Esophagus mucosa (tissue), 1 donor: ENCODE measurements at places on chromosomes 1 and 21.

GRCh38 chr1:101238681-101239094 lies 1.9 kb downstream of the S1PR1 start:
- ATAC-seq = peak; percentile 72

DNA sequence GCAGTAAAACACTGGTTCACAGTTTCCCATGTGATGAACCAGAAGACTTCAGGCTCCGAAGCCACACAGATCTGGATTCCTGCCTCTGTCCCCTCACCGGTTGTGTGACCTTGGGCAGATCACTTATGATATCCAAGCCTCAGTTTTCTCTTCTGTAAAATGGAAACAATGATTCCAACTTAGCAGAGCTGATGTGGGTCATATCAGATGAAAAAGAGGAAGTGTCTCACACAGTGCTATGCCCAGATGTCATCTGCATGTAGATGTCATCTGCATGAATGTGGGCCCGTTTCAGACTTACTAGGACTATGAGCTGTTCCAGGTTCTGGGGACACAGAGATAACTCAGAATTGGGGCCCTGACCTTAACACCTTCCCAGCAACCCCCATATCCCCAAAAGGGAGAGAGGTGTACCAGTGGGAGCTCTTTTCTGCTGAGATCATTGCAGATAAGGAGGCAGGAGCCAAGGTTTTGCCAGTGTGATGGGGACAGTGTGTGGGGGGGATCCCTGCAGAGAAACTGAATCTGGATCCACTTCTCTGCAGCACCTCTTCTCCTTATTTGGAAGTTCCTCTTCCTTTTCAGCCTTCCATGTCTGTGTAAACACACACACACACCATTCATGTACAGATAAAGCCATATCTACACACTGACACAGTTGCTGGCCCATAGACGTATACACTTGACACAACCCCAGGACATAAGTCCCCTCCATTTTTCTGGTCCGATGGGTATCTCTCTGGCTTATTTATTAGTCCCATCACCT lies 5.0 kb upstream of the ADGRB2 start:
- ATAC-seq = no peak

- ATAC-seq = peak; percentile 33
Observed at GRCh38 chr21:17819877-17820229, 697 bp upstream of the C21orf91 start.

DNA sequence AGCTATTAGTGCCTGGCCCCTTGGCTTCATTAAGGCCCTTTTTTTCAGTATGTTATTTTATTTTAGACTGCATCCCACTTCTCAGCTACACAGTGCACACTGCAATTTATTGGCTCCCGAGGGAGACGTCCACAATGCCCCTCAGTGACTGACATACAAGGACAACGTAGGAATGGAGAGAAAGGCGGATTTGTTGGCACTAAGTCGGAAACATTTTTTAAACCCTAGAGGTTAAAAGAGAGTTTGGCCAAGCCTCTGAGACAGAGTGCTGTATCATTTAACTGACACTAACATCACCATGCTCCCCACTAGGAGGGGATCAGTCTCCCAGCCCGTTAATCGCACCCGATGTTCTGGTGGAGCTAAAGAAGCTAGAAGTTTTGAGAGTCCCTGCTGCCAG lies 45.7 kb upstream of the FOXD3 start:
- ATAC-seq = no peak

GRCh38 chr1:243421784-243422183 lies 165.9 kb downstream of the SDCCAG8 start:
- peak; percentile 84 for ATAC-seq

DNA sequence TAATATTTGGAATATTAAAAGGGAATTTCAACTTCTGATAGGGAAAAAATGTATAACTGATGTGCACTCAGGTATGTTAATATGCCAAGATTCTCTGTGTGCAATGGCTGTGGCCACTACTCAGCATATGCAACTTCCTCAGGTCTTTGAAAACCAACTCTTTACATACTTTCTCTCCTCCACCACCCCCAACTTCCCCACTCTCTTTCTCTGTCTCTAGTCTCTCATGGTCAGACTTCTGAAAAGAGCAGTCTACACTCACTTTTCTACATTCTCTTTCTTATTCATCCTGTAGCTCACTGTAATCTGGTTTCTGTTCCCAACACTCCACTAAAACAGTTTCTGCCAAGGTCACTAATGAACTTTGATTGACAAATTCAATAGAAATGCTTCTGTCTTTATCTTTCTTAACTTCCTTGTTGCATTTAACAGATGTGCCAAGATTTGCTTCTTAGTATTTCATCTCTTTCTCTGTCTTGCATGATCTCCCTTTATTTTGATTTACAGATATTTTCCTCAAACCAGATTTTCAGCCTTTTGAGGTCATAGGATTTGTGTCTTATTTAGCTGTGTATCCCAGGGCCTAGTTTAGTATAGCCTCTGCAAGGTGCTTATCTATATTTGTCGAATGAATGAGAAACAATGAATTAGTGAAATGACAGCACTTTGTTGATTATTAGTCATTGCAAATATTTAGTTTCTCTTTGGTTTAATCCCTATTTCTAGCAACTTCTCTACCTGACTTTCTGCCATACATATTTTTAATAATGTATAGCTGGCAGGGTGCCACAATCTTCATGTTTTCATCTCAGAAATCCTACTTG lies 168.9 kb downstream of the LMO4 start:
- ATAC-seq = peak; percentile 35

DNA sequence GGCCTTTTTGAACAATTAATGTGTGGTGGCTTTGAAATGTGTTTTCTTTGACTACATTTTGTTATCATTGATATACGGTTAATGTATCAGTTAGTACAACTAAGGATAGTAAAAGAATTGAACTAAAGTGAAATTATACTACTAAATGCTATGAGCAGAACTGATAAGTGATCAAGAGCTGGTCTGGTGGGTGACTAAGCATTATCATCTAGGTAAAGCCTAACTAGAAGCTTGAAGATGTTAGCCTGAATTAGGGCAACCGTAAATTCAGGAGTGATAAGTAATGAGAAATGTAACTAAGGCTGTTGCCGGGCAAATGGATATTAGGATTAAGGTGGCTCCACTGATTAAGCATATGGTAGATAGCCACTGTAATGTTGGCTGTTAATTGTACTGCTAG lies 16.0 kb upstream of the GCLM start:
- ATAC-seq = no peak

- ATAC-seq = no peak
Observed at GRCh38 chr1:177448652-177449357, 278.0 kb downstream of the BRINP2 start.

GRCh38 chr1:17829579-17829978 lies 74.4 kb downstream of the ACTL8 start:
- ATAC-seq = no peak

DNA sequence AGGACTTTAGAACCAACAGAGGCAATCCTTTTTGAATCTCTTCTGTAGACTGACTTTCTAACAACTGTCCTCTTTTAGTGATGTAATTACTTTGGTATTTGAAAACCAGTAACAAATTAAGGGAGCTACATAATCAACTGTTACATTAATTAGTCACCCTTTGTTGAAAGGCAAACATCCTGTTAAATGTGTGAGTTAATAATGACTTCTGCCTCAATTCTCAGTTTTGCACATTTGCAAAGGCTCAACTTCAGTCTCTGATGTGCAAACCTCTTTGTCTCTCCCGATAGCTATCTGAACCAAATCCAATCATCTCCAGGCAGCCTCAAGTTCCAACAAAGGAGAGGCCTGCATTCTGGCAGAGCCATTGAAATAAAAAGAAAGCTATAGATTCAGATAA lies 135.4 kb upstream of the C8B start:
- ATAC-seq = no peak

- ATAC-seq = no peak
Observed at GRCh38 chr1:56901716-56902115, 47.1 kb downstream of the C8A start.

- ATAC-seq = peak; percentile 31
Observed at GRCh38 chr1:32816676-32817158, 441 bp downstream of the YARS1 start.

GRCh38 chr1:27772036-27772931 lies 735 bp upstream of the STX12 start:
- no peak for ATAC-seq

GRCh38 chr21:36456729-36457414 lies 23.1 kb downstream of the CLDN14 start:
- ATAC-seq = no peak

GRCh38 chr1:103371234-103371633 lies 154.3 kb upstream of the RNPC3 start:
- ATAC-seq = no peak

DNA sequence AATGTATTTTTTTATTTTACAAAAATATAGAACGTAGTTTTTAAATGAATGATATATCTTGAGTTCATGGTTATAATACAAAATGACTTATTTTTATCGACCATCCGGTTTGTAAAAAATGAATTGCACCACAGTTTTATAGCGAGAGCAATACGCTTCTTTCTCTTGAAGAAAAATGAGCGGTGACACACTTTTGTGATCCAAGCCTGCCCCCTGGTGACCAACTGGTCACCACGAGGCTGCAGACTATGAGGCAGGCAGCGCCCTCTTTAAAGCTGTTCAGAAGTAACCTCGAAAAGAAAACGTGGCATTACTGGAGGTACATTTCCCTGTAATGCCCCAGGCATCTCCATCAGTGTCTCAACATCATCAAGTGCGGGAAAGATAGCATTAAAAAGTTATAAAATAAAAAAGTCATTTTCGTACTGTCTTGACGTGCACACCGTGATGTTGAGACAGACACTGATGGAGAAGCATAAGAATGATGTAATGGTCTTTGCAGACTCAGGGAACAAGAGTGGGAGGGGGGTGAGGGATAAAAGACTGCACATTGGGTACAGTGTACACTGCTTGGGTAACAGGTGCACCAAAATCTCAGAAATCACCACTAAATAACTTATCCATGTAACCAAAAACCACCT lies 734.2 kb upstream of the ADAMTS5 start:
- peak; percentile 85 for ATAC-seq

DNA sequence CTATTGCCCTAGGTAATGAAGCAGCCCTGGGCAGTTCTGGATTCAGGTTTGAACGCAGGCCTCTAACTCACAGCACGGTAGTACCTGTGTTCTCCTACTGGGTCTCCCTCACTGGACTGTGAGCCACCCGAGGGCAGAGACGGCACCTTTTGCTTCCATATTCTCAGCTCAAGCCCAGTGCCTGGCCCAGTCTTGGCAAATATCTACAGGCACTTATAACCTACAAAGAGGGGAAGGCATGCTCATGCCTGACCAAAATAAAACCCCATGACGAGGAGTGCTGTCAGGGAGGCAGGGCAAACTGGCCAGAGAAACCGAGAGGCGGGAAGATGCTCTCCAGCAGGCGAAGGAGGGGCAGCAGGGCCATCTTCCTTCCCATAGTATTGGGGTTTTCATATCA lies 91.1 kb downstream of the DDX20 start:
- ATAC-seq = no peak

DNA sequence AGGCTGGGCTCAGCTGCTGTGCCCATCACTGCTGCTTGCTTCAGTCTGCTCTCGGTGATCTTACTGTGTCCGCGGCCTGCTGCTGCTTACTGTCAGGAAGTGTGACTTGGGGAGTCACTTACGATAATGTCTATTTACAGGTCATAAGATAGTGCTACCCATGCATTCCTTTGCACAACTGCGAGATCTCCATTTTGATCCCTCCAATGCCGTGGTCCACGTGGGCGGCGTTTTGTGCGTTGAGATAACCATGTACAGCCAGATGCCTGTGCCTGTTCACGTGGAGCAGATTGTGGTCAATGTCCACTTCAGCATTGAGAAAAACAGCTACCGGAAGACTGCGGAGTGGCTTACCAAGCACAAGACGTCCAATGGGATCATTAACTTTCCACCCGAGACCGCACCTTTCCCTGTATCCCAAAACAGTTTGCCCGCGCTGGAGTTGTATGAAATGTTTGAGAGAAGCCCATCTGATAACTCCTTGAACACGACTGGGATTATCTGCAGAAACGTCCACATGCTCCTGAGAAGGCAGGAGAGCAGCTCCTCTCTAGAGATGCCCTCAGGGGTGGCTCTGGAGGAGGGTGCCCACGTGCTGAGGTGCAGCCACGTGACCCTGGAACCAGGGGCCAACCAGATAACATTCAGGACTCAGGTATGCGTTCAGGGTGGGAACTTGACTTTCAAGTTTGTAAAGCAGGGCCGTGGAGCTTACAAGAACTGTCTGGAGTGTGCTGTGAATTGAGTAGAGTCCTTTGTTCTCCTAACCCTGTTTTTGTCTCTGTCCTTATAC lies 24.4 kb upstream of the PWP2 start:
- peak; percentile 55 for ATAC-seq

- ATAC-seq = no peak
Observed at GRCh38 chr1:117930484-117930883, 945 bp downstream of the WDR3 start.

DNA sequence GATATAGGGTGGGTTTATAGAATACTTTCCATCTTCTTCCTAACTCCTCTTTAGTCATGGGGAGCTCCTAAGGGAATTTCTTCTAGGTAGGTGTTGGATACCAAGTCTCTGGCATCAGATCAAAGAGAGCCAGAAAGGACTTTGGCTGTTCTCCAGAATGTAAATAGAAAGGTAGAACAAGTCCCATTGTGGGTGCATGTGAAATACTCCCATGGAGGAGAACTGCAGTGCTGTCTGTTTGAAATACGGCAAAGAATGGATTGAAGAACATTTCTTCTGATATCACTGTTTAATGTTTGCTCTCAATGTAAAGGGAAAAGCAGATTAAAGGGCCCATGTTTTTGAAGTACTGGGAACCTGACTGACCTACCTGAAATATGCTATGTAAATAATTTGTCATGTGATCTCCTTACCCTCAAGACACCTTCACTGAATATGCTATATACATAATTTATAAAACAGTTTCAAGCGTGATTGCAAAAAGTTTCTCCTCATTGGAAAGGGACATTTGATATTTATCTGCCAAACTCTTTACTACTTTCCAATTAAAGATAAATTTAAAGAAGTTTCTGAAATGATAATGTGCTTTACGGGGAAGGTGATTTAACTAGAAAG lies 65.9 kb downstream of the LAMC1 start:
- ATAC-seq = no peak

DNA sequence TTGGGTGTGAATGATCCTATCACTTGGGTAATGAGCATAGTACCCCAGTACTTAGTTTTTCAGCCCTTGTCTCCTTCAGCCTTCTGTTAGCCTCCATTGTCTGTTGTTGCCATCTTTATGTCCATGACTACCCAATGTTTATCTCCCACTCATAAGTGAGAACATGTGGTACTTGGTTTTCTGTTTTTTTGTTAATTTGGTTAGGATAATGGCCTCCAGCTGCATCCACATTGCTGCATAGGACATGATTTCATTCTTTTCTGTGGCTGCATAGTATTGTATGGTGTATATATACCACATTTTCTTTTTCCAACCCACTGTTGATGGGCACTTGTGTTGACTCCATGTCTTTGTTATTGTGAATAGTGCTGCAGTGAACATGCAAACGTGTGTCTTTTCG lies 39.6 kb upstream of the GPR52 start:
- ATAC-seq = no peak

DNA sequence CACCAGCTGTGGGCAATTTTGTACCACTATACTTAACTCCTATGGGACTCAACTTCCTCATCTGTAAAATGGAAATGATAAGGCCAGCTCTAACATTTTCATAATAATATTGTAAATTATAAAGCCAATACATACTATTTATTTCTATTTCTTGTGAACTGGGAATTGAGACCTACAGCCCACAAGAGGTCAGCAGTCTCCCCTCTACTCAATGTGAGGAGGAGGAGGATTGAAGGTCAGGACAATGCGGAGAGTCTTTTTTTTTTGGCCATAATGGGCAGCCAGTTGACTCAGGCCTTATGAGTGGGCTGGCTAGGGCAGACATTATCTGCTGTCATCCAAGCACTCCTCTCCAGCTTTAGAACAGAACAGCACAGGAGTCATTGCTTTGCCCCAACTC lies 90.5 kb downstream of the NUF2 start:
- no peak for ATAC-seq
